ENCODE measurements at places on chromosomes 6 and 20.

DNA sequence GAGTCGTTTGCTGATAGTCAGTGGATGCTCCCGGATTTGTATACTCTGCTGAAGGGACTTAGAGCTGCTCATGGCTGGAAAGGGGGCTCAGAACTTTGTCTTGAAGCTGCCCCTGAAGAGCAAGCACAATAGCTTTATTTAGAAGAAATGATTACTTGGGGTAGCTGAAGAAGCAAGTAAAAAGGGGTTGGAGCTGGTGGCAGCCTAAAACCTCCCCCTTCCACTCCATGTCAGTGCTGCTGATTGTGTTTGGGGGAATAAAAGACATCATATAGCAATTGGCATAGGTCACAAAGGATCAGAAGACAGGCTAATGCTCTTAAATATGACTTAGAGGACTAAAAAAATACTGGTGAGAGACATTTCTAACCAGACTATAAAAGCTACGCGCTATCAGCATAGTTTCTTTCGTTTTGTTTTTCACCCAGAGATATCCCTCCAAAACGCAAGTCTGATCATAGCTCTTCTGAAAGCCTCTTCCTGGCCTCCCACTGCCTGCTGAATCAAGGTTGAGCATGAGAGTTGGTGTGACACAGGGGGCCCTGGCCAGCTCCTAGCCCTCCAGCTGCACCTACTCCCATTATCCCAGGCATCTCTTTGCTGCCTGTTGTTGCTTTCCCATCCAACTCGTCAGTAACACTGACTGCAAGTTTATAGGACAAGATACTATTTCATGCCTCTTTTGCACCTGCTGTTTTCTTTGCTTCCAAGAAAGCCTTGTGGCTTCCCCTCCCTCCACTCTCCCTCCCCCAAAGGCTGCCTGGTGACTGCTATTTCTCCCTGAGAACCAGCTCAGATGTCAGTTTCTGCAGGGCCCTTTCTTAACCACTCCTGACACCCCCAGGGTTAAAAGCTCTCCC is 33.9 kb upstream of the SGK1 start:
- no peak for DNase-seq

DNA sequence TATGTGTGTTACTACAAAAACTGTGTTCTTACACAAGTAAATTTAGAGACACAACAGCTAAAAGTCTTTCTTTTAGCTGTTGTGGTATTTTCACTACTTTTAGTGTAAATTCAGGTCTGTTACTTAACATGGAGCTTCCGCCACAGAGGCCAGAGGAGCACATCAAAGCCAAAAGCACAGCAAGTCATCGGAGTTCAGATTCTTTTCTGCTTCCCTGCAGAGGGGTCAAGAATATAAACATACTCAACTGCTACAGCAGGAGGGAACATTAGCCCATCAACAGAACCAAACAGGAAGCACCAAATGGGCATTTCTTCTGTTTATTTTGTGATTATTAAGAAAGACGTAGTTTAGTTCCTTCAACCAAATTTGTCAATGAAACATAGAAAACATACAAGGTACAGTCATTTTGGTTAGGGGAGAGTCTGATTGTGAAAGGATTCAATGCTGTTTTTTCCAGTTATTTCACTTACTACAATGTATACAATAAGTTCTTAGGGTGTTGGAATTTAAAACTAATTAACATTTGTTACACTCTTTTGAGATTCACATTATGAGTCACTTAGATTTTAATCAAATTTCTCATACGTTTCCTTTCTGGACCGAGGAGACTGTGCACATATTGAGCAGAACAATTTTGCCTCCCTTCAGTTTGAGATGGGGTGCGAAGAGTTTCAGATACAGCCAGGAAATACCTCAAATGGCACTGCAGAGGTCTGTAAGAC is 42.8 kb upstream of the DSE start:
- no peak for DNase-seq

DNA sequence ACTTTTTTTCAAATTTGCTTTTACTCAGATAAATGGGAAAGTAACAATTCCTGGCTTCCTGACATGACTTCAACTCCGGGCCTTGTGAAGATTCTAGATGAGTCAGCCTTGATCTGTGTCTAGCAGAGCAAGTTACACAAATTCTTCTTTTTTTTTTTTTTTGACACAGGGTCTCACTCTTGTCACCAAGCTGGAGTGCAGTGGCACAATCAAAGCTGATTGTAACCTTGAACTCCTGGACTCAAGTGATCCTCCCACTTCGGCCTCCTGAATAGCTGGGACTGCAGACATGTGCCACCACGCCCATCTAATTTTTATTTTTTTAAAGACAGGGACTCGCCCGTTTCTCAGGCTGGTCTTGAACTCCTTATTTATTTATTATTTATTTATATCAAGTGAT is 7.3 kb upstream of the ARHGAP18 start:
- DNase-seq: no peak

DNA sequence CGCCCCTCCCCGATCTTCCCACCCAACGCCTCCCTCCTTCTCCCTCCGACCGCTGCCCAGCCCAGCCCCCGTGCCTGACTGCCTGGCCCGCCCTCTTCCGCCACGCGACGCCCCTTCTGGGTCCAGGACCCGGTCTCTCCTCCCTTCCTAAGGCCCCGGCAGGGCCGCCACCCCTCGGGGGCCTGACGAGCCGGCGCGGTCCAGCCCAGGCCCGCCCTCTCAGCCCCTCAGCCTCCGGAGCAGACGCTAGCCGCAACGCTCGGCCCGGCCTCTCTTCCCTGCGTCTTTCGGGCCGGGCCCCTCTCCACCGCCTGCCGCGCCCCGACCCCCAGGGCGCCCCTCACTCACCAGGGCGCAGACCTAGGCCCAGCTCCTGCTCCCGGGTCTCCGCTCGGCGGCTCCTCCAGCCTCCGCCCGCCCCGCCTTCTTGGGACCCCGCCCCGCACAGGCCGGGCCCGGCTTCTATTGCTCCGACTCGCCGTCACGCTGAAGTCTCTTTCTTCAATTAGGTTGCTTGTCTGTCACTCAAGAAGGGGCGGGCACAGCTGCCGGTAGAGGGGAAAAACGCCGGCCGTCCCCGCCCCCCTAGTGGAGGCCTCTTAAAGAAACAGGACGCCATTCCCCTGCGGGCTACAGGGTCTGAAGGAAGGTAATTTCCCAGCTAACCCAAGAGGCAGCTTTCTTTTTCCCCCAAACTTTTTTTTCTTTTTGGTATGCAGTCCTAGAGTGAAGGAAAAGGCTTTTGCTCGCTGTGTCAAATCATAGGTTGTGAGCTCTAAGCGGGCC is at the start of gene ELMO2:
TSS of gene ELMO2 (minus strand) at position 416 of the 786 bp plus-strand sequence. CDS start 12,133 bp downstream, outside the sequence.
- peak; percentile 95 for DNase-seq

DNA sequence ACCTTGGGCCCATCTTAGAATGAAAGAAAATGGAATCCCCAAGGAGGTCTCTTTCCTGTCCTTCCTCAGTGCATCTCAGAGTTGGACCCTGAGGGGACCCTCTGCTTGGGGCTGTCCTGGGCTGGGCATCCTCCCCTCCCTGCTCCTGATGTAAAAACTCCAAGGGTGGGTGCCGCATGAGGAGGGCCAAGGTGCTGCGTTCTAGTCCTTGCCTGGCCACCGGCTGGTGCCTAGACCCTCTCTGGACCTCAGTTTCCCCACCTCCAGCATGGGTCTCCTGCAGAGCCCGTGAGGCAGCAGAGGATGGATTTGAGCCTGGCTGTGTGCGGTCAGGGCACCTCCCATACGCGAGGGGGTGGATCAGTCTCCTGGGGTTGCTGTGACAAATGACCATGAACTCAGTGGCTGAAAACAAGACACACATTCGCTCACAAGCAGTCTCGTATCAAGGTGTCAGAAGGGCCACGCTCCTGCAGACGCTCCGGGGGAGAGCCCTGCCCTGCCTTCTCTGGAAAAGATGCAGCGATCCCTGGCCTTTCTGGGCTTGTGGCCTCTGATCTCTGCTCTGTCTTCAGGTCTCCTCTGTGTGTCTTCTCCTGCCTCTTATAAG is 54.7 kb downstream of the CHMP4B start:
- DNase-seq: no peak

GRCh38 chr6:88730611-88731011 is 232.8 kb downstream of the RNGTT start:
- no peak for DNase-seq

DNA sequence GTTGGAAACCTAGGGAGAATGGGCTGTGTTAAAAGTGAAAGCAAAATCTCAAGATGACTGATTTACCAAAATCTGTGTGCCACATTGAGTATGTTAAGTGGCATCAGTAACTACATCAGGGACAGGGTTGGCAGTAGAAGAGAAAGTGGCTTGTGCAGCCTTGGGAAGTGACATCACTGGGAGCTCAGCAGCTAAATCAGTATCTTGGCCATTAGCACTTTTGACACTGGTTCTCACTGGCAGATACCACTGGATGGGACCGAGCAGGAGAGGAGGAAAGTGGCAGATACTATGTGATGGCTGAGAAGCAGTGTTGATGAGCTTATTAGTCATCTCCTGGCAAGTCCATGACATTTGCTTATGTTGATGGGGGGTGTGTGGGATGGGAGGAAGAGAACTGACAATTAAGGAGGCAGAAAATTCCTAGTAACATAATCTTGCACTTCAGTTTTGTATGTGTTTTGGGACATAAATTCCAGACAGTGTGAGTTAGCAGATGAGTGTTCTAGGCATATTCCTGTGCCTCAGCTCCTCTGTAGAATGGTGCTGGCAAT is 322.2 kb downstream of the SOX4 start:
- DNase-seq: no peak

DNA sequence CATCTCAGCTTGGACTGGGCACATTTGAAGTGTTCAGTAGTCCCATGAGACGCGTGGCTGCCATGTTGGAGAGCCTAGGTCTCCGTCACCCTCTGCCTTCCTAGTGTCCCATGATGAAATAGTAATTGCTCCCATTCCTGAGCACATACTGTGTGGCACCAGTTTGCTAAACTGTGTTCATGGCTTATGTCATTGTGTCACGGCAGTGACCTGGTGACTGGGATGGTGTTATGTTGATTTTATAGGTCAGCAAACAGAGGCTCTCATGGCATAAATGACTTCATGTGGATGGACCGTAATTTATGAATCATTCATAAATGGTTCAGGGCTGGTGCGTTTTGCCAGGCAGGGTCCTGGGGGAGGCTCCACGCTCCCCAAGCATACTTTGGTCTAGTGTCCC is 3.8 kb downstream of the BCAS4 start:
- no peak for DNase-seq

GRCh38 chr20:44018259-44018941 is 103.7 kb downstream of the TOX2 start:
- DNase-seq: no peak

GRCh38 chr6:27263886-27264285 is 16.4 kb downstream of the PRSS16 start:
- no peak for DNase-seq

- no peak for DNase-seq
These were observed 645.6 kb downstream of the RNF144B start for GRCh38 chr6:19032591-19033295.

- no peak for DNase-seq
These were observed 24.5 kb downstream of the FAM110A start for GRCh38 chr20:858011-858410.

- DNase-seq: no peak
These were observed 101.4 kb downstream of the PRDM1 start for GRCh38 chr6:106187424-106187982.

DNA sequence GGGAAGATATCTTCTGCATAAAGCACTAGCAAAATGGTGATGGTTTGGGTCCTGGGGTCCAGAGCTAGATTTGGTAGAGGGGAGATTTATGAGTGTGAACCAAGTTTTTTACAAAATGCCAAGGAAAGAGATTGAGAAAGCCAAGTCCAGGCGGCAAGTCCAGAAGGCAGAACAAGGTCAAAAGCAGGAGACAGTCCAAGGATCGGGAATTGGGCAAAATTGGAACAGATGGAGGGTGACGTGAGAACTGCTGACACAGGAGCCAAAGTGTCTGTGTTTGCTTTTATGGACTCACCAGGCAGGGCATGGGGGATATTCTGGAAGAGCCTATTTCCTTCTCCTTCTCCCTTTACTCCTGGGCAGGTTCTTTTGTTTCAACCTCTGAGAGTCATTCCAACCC is 4.1 kb downstream of the NHLRC1 start:
- DNase-seq: no peak

DNA sequence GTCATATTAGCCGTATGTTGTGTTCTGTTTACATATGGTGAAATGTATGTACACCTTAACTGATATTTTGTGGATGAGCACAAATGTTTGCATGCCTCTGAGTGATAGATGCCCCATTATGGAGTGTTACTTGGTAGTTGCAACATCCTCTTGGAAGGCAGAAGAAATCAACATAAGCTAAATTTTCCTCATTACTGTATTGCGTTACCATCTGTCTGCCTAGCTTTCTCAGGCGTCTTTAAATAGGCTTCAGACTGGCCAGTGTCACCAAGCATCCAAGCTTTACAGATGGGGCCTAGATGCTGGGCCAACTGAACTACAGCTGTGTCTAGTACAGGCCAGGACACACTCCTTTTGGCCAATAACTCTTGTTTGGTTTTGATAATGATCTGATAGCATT is 250.6 kb downstream of the SAMD5 start:
- DNase-seq: no peak

DNA sequence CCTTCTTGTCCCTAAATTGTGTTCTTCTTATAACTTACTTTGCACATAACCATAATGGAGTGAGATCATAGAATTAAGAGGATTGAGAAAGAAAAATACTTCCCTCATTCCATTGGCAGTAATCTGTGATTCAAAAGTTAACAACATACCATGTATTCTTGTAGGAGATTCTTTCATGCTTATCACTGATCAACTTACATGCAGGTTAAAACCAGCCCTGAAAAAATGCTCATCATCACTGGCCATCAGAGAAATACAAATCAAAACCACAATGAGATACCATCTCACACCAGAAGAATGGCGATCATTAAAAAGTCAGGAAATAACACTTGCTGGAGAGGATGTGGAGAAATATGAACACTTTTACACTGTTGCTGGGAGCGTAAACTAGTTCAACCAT is 36.5 kb upstream of the GFRAL start:
- no peak for DNase-seq

DNA sequence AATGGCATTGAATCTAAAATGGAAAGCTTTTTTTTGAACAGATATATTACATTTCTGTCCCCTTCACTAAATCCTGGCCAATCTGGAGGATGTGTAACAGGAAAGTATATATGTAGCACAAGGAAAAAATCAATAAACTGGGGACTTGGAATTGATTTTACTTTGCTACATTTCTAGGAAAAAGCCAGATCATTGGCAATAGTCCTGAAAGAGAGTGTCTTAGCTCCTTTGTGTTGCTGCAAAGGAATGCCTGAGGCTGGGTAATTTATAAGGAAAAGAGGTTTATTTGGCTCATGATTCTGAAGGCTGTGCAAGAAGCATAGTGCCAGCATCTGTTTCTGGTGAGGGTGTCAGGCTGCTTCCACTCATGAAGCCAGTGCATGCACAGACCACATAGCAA is 574.9 kb downstream of the HTR1B start:
- DNase-seq: no peak

All from type B pancreatic cell (in vitro differentiated cells).